T-helper 1 cell treated with Interleukin-12 subunit alpha and Interleukin-12 subunit beta and Interleukin-4 antibody, amounts not matched to agents 30 ng/mL and 1 ng/mL, for 36 hours (primary cell): ENCODE measurements at places on chromosomes 7 and 10. TPM values are rescaled to one million over a fixed set of nuclear protein-coding genes. Genes with fewer than 3 reads are reported as not detected.

GPC2 gene
- 4.4 and 5.6 TPM in 2 replicates for total RNA-seq

PPP1R17 gene
- total RNA-seq = not detected in 2 replicates

TRIM73 gene
- 11.5 and 12.4 TPM in 2 replicates for total RNA-seq

SAMD9L gene
- total RNA-seq = 162 and 163 TPM in 2 replicates

FAM24B gene
- 11.8 and 14.2 TPM in 2 replicates for total RNA-seq

GRIFIN gene
- not detected in 2 replicates for total RNA-seq

HOXA2 gene
- not detected in 2 replicates for total RNA-seq

OR2A5 gene
- not detected in 2 replicates for total RNA-seq

CCNJ gene
- total RNA-seq = 7.8 and 7.9 TPM in 2 replicates

LDB1 gene
- 86.4 and 88.7 TPM in 2 replicates for total RNA-seq

NODAL gene
- total RNA-seq = not detected in 2 replicates

TSPAN15 gene
- 12.0 and 12.8 TPM in 2 replicates for total RNA-seq

CARD11 gene
- total RNA-seq = 141 and 143 TPM in 2 replicates

CHST3 gene
- not detected in 2 replicates for total RNA-seq

UNCX gene
- total RNA-seq = not detected in 2 replicates

TDRD1 gene
- total RNA-seq = 0.05 and 0.10 TPM in 2 replicates
